Type B pancreatic cell (in vitro differentiated cells): ENCODE measurements at places on chromosomes 6 and 20. TPM values are rescaled to one million over a fixed set of nuclear protein-coding genes. Genes with fewer than 3 reads are reported as not detected.

- DNase-seq = no peak
These were observed 140.1 kb downstream of the QKI start for GRCh38 chr6:163554663-163555062.

DNA sequence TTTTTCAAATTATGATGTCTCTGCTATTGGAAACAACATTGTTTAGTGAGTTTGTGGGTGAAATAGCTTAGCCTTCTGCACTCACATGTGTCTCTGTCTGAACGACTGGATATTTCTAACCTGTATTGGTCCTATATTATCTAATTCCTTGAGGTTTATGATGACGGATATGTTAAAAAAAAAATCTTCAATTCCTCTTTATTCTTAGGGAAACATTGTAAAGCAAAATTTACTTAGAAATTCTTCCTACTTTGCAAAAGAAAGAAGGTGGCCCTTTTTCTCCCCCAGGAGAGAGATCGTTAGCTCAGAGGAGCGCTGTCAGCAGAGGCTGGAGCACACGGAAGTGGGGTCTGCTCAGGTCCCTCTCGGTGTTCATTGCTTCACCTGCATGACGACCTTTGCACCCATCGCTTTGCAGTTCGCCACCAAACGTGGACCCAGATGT lies 149.8 kb downstream of the ZDHHC14 start:
- no peak for DNase-seq

- no peak for DNase-seq
These were observed 173.4 kb downstream of the PLCB1 start for GRCh38 chr20:8305449-8305978.

GRCh38 chr20:56091628-56092234 lies 86.4 kb upstream of the CBLN4 start:
- no peak for DNase-seq

DNA sequence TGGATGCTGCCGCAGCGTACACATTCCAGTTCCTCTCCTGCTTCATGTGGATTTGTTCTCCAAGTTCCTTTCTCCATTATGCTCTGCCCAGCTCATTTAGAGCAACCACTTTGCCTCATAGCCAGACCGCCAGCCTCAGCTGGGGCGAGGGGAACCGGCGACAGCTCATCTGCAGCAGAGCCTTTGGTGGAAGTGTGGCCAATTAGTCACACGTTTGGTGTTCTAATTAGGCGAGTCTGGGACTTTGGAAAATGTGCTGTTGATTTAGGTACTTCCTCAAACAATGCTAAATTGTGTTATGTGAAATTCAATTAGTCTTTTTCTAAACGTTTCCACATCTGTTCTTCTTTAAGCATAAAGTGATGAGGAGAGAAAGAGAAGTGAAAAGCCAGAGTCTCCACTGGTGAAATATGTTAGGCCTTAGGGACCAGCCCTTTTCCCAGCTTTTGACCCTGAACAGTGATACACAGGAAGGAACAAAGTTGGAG lies 217.9 kb downstream of the TBX18 start:
- no peak for DNase-seq

The ANKRD6 gene
- 33.0 and 34.0 TPM in 2 replicates for total RNA-seq
